H9 (cell line): ENCODE measurements at places on chromosomes 1 and 21. TPM values are rescaled to one million over a fixed set of nuclear protein-coding genes. Genes with fewer than 3 reads are reported as not detected.

Gene PTGFR
- total RNA-seq: not detected in 2 replicates

GRCh38 chr1:218284377-218284916 lies 646 bp upstream of the RRP15 start:
- no peak for DNase-seq

DNA sequence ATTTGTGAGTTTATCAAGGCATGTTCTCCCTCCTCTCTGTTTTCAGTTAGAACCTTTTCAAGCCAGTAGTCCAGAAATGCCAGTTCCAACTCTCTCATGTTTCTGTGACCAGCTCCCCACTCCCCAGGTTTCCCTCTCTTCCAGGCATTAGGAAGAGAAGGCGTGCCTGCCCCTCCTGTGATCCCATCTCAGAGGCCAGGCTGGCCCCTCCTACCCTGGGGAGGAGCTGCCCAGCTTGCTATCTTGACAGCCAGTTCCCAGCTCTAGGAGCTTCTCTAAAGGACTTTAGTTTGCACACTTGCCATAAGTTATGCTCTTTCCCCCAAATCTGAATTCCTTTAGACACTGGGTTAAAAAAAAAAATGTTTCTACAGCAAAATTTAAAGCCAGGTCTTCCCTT lies 8.9 kb downstream of the HYI start:
- peak; percentile 29 for DNase-seq

DNA sequence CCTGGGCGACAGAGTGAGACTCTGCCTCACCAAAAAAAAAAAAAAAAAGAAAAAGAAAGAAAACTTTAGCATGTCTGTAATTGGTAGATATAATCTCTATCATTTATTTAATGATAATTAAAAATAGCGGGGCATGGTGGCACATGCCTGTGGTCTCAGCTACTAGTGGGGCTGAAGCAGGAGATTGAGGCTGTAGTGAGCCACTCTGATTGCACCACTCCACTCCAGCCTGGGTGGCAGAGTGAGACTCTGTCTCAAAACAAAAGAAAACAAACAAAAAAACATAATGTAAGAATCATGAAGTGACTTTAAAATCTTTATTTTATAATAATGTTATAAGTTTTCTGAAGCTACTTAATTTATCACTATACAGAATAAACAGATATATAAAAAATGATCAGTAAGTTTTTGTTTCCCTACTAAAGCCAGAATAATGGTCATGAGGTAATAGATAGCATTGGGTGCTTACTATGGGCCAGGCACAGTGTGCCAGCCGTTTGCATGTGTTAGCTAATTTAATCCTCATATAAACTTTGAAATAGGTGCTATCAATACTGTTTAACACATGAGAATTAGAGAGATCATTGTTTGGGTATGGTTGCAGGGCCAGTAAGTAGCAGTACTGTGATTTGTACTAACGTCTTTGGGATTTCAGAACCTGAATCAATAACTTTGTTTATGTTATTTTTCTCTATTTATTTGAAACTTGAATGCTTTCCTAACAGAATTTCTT lies 23.8 kb downstream of the CLIC4 start:
- no peak for DNase-seq

- DNase-seq: peak; percentile 53
Observed at GRCh38 chr1:156859523-156860112, 701 bp upstream of the INSRR start.

GRCh38 chr1:72288886-72289285 lies 6.5 kb upstream of the NEGR1 start:
- no peak for DNase-seq

DNA sequence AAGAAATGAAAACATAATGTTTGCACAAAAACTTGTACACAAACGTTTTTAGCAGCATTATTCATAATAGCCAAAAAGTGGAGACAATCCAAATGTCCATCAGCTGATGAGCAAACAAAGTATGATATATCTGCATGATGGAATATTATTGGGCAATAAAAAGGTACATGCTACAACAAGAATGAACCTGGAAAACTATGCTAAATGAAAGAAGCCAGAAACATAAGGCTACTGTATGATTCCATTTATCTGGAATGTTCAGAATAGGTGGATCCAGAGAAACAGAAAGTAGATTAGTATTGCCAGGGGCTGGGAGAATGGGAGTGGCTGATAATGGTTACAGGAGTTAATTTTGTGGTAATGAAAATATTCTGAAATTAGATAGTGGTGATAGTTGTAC lies 19.0 kb downstream of the FBXO28 start:
- DNase-seq: no peak

Gene ADAMTS5
- 0.90 and 0.99 TPM in 2 replicates for total RNA-seq

DNA sequence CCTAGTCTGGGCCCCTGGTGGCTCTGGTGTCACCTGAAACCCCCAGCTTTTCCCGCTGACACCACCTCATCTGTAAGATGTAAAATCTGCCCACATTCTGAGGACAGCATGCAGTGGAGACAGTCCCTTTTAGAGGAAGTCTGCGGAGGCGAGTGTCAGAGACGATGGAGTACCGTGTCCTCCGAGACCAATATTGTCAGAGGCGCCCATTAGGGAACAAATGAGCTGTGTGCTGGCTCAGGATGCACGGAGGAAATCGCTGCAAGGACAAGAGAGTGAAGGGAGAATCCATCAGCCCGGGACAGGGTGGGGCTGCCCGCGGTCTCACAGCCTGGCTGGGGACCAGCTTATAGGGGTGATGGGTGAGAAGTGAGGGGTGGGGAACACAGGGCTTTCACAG lies 214.8 kb downstream of the MATN1 start:
- no peak for DNase-seq

- no peak for DNase-seq
Observed at GRCh38 chr21:16013570-16013969, 283.8 kb downstream of the USP25 start.

DNA sequence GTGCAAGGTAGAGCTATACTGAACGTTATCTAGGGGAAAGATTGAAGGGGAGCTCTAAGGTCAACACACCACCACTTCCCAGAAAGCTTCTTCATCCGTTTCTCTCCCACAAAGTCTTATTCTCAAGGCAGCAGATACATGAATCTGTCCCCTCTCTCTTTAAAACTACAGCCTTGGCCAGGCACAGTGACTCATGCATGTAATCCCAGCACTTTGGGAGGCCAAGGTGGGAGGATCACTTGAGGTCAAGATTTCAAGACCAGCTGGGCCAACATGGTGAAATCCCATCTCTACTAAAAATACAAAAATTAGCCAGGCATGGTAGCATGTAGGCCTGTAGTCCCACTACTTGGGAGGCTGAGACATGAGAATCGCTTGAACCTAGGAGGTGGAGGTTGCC lies 8.1 kb downstream of the CYP4X1 start:
- DNase-seq: no peak

- DNase-seq: no peak
Observed at GRCh38 chr21:28099001-28099705, 893.5 kb downstream of the LTN1 start.

DNA sequence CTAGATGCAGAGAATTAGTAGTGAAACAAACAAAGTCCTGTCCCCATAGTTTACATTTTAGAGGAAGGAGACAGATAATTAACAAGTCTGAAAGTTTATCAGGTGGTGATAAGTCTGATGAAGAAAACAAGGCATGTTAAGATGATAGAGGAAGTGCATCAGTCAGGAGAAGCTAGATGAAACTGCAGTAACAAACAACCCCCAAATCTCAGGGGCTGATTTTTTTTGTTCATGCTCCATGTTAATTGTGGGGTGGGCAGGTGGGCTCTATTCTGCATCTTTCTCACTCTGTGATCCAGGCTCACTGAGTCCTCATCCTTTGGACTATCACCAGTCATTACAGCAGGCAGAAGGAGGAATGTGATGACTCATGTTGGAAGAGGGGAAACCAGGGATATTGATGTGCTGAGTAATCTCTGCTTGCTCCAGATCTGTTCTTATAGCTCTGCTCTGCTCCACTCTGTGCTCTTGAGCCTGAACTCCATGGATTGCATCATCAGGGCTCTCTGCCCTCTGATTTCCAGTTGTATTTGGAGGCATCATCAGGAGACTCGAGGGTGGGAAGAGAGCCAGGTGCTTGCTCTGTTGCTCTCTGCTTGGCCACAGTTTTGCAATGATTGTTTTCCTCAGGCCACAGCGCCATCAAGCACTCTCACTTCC lies 166.9 kb downstream of the IER5 start:
- no peak for DNase-seq

Gene IFI6
- total RNA-seq: 4.3 and 6.4 TPM in 2 replicates

Gene CD1D
- 0.98 and 1.3 TPM in 2 replicates for total RNA-seq

DNA sequence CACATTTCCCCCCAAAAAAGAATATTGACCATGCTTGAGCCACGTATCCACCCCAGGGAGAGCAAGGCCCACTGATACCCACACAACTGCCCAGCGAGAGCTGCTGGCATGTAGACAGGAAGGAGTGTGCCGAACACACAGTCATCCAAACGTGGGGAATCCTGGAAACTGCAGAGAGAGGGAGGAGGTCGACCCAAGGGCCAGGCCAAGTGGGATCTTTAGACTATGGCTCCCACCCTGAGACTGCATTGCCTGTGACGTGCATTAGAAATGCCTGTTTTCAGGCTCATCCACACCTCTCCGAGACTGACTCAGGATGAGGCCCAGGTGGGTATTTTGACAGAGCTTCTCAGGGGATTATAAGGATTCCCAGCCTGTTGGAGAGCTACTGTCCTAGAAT lies 25.9 kb downstream of the NIPAL3 start:
- no peak for DNase-seq

GRCh38 chr1:19734472-19734999 lies 65.2 kb downstream of the TMCO4 start:
- DNase-seq: no peak

Gene GPR161
- 9.9 and 10.6 TPM in 2 replicates for total RNA-seq

DNA sequence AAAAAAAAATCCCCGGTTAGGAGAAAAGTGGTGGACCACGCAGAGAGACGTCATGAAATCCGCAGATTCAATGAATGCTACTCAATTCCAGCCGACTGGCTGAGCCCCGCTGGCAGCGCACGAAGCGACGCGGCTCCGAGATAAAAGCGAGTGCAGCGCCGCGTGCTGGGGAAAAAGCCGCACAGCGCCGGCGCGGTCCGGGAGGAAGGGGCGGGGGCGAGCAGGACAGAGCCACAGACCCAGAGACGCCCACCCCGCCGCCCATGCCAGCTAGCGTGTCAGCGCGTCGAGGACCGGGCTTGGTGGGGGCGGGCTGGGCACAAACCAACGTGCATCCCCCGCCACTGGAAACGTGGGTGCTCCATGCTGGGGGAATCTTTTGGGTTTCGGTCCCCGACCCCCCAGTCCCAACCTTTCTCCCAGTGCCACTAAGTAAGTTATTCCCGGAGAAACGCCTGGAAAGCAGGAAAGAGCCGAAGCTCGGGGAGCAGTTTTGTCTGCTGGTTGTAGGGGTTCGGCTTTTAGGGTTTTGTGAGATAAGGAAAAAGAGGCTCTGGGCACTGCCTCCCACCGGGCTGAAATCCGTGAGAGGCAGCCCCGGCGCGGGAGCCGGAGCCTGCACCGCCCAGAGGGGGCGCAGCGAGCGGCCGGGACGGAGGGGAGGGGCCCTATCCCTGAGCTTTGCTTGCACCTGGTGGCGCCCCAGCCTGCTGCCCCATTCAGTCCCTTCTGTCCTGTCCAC lies at the start of gene KCNJ6:
KCNJ6 (minus strand) TSS at position 148 of the 742 bp plus-strand sequence. CDS start 75,775 bp downstream, outside the sequence.
- peak; percentile 87 for DNase-seq

Gene CLCNKB
- 1.7 and 1.8 TPM in 2 replicates for total RNA-seq

- no peak for DNase-seq
Observed at GRCh38 chr1:168535536-168535935, 8.3 kb downstream of the XCL2 start.

GRCh38 chr1:2258996-2259395 lies 30.9 kb downstream of the SKI start:
- no peak for DNase-seq

DNA sequence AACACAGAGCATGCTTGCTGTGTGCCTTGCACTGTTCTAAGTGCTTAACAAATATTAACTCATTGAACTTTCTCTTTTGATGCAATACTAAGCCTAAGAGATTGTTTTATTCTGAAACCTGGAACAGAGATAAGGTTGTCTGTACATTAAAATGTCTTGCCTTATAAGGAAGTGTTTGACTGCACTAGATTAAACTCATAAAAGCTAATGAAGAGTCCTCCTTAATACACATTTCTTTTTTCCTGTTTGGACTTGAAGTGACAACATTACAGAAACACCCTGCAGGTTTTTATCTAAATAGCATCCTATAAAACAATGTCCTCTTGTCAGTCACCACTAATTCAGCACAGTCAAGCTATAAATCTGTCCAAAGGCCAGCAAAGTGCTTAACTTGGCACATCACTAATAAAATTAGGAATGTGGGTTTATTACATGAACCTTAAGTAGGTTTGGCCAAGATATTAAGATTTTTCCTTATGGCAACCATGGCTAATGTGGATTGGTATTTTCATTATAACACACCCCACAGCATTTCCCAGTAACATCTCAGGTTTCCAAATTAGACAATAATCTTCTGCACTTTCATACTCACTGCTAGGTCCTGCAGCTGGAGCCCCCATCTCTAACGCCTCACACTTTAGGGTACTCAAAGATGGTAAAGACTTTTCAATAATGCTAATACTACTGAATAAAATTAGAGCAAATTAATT lies 389.7 kb downstream of the LMO4 start:
- DNase-seq: no peak

Gene RABIF
- total RNA-seq: 8.3 and 9.5 TPM in 2 replicates

DNA sequence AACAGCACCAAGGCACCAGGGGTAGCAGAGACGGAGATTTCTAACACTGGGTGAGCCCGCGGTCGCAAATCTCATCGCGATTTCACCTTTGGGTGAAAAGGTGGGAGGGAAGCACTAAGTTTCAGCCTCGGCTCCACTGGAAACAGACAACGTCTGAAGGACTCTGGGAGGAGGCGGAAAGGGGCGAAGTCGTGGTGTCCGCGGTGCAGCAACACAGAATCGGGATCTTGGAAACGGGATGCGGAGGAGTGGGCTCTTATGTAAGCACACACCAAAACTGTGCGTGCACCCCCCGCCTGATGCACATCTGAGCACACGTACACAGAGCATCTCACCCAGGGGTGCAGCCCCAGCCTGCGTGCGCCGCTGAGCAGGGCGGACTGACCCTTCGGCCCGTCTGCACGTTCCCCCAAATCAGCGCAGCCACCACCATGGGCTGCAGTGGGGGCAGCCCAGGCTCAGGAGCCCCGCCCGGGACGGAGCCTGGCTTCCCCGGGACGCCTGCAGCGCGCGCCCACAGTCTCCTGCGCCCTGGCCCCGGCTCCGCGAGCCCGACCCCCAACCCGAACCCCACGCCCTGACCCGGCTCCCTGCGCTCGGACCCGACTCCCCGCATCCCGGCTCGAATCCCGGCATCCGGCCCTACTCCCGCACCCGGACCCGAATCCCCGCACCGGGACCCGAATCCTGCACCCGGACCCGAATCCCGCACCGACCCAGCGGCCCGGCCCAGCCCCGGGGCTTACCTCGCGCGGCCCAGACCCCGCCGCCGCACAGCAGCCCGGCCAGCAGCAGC lies 670 bp downstream of the CLSTN1 start:
- DNase-seq: no peak
